ENCODE measurements at places on chromosomes 4 and X. TPM values are rescaled to one million over a fixed set of nuclear protein-coding genes. Genes with fewer than 3 reads are reported as not detected.

DNA sequence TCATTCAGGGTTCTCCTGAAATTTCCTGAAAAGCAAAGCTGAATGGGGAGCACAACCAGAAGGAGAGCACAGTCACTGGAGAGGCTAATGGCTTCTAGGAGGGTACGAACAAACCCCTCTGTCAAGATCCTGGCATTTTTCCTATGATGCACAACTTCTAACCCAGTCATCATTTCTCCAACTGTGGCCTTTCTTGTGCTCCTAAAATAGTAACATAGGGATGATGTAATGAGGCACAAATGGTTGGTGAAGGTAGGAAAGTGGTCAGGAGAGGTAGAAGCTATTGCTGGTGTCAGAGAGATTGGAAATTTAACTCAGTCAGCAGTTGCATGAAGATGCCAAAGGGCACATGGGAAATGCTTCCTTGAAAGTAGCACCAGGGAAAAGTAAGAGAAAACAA, 52.7 kb downstream of the SLC10A7 start:
- no peak for DNase-seq

APLN gene
- not detected for total RNA-seq

- no peak for DNase-seq
These were observed 811.3 kb downstream of the KLHL13 start for GRCh38 chrX:117305168-117305766.

MAGEC2 gene
- total RNA-seq = not detected

RNF175 gene
- 0.96 TPM for total RNA-seq

DNA sequence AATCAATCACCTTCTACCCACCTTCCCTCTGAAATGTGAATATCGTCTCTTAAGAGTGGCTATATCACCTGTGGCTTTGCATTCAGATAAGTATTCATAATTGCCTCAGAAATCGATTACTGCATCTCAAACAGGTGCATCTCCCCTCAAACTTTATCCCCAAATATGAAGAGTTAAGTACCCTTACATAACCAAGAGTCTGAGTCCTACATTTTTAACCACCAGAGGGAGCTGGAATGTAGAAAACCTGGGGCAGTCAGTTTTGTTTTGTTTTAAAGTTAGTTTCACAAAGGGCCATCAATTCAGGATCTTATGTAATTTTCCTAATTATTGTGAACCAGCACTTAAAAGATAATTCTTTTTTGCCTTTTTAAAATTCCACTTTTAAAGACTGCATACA, 5.7 kb downstream of the TCEANC start:
- DNase-seq = no peak

- DNase-seq = no peak
These were observed 88.7 kb downstream of the ATP11C start for GRCh38 chrX:139844163-139844562.

CFAP47 gene
- 0.14 TPM for total RNA-seq

All from transverse colon (tissue), 4 donors.